ENCODE measurements at places on chromosomes 11 and 22. TPM values are rescaled to one million over a fixed set of nuclear protein-coding genes. Genes with fewer than 3 reads are reported as not detected.

ZNF70 gene
- 5.3 TPM for total RNA-seq

F2 gene
- not detected for total RNA-seq

KRTAP5-2 gene
- total RNA-seq = not detected

SNU13 gene
- total RNA-seq = 118 TPM

OR52H1 gene
- not detected for total RNA-seq

GPR83 gene
- not detected for total RNA-seq

FAM227A gene
- total RNA-seq = 0.37 TPM

AP2A2 gene
- 40.8 TPM for total RNA-seq
